Parietal lobe (tissue), 2 donors: ENCODE measurements at places on chromosomes 16 and 17. TPM values are rescaled to one million over a fixed set of nuclear protein-coding genes. Genes with fewer than 3 reads are reported as not detected.

The LONP2 gene
- 80.8 TPM for total RNA-seq

The XAF1 gene
- 3.8 TPM for total RNA-seq

The CD79B gene
- total RNA-seq: 0.63 TPM

The AXIN2 gene
- total RNA-seq: 38.5 TPM

The ABCC1 gene
- 17.8 TPM for total RNA-seq

The DLX3 gene
- not detected for total RNA-seq

The RAB26 gene
- 4.4 TPM for total RNA-seq

The BEAN1 gene
- total RNA-seq: 7.5 TPM

The TMEM186 gene
- total RNA-seq: 4.7 TPM

The GLP2R gene
- not detected for total RNA-seq

The C16orf54 gene
- 0.31 TPM for total RNA-seq

The LLGL1 gene
- total RNA-seq: 43.2 TPM

The GPRC5B gene
- total RNA-seq: 30.7 TPM

The CHP2 gene
- total RNA-seq: 0.31 TPM

The WNT9B gene
- total RNA-seq: not detected

The COX6A2 gene
- not detected for total RNA-seq

The CA4 gene
- total RNA-seq: not detected

The RUSF1 gene
- total RNA-seq: 47.3 TPM

The KRTAP1-1 gene
- not detected for total RNA-seq

The OR2C1 gene
- total RNA-seq: 0.94 TPM

The CNGB1 gene
- total RNA-seq: not detected

The EPX gene
- not detected for total RNA-seq

The HIGD1B gene
- 1.3 TPM for total RNA-seq

The RHOT2 gene
- 55.1 TPM for total RNA-seq

The HOXB3 gene
- total RNA-seq: not detected
